HCT116 (cell line): ENCODE measurements at places on chromosomes 3 and 15.

DNA sequence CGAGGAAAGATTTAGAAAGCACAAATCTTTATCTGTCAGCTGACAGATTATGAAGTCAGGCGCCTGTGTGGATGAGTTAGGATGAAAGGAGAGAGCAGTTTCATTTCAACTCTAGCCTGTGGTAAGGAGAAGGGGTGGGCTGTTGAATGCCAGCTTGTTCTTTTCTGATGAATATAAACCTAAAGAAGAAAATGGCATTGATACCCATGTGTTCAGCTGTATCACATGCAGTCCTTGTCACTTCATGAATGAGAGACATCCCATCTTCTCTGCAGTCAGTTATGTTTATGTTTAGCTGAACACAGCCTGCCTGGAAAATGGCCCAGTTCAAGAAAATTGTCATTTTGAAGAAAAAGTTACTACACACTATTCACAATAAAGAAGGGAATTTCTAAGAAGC, 345.7 kb upstream of the RBMS3 start:
- DNase-seq: no peak

- no peak for DNase-seq
Measured at GRCh38 chr3:643376-643775, 446.8 kb downstream of the CHL1 start.

DNA sequence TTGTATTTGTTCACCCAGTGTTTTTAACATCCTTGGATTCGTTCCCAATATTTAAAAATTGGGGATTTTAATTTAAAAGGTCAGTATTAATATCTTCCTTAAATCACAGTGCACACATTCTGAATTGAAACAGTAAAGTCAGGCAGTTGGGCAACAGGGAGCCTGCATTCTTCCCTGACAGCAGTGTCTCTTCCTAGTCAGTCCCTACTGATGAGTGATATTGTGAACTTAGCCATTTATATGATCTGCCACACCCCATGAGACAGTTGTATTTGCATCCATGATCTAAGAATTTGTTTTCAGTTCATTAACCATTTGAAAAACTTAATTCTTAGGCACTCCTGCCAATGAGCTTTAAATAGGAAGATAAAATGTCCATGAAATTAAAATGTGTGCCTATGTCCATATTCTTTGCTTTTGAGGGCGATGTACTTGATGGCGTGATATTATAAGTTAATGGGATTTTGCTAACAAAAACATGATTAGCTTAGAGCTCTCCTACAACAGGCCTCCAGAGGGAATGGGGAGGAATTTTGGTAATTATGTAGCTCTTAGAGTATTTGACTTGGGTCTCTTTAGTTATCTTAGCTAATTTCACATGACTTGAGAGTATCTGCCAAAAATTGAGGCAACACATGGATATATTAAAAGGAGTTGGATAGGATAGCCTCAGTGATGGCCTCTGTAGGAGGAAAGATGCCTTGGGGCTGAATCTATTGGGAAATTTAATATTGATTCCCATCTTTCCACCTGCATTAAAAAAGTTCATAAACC, 219.3 kb downstream of the PTPRG start:
- no peak for DNase-seq

DNA sequence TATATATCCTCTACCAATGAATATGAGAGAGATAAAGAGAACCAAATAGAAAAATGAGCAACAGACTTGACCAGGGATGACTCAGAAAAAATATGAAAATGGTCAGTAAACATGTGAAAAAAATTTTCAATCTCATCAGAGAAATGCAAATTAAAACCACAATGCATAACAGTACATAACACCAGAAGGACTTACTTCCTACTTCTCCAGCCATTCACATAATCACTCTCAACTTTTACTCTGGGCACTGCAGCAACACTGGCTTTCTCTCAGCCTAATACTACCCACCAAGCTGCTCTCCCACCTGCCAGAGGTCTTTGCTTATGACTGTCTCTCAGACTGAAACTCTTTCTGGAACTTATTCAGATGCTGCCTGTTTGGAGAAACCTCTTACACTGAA, 49.4 kb downstream of the DPH6 start:
- DNase-seq: no peak

- no peak for DNase-seq
Measured at GRCh38 chr15:100125401-100126191, 216.2 kb downstream of the ADAMTS17 start.

DNA sequence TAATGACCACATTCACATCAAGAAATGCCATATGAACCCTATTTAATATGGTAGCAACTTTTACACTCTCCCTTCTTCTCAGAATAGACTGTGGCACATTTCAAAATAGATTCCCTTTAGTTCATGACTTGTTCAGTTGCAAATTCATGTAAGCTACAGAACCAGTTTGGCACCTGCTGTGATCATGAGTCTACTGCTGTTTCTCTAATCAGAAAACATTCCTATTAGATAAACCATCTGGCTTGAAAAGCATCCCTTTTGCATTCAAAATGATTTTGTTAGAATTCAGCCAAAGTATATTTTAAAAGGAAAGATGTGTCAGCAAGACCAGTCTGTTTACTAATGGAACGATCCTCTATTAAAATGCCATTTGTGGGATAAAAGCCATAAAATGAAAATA, 304.4 kb downstream of the BCHE start:
- DNase-seq: no peak

- no peak for DNase-seq
Measured at GRCh38 chr3:131484496-131485111, 18.2 kb downstream of the MRPL3 start.

DNA sequence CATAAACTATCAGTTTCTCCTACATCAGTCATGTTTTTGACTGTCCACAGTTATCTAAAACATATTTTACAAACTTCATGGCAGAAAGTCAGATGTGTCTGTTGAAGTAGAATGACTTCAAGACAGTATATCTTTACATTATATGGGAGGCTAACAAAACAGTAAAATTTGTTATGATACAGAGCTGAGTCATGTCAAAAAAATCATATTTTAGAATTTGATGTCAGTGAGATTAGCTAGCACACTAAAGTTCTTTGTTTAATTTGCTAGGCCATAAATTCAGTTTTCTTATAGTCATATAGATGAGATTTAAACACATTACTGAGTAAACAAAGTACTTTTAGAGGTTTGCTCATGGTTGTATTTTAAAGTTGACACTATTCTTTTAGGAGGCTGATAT, 80.3 kb upstream of the IGSF10 start:
- DNase-seq: no peak
